ENCODE measurements at places on chromosomes 7 and 10.

DNA sequence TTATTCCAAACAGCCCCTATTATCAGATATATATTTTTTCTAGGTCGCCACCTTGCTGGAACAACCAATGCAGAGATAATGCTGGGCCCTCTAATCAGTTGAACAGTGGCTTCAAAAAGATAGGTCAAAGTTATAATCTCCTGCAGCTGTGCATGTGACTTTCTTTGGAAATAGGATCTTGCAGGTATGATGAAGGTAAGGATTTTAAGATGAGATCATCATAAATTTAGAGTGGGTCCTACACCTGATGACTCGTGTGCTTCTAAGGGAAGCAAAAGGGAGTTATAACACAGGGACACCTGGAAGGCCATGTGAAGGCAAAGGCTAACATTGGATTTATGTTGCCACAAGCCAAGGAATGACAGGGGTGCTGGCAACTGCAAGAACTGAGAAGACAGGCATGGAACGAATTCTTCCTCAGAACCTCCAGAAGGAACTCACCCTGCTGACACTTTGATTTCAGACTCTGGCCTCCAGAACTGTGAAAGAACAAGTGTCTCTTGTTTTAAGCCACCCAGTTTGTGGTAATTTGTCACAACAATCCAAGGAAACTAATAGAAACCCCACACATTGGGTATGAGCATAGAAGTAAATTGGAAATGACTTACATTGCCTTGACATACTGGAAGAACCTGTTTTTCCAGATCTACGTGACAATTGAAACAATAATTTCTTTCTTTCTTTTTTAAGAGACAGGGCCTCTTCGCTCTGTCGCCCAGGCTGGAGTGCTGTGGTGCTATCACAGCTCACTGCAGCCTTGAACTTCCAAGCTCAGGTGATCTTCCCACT, 34.4 kb downstream of the CCDC71L start:
- no peak for DNase-seq

GRCh38 chr10:7610651-7611389, 55.9 kb downstream of the ITIH5 start:
- DNase-seq, result peak; percentile 87

- no peak for DNase-seq
Measured at GRCh38 chr7:2162959-2163358, 69.8 kb downstream of the MAD1L1 start.

DNA sequence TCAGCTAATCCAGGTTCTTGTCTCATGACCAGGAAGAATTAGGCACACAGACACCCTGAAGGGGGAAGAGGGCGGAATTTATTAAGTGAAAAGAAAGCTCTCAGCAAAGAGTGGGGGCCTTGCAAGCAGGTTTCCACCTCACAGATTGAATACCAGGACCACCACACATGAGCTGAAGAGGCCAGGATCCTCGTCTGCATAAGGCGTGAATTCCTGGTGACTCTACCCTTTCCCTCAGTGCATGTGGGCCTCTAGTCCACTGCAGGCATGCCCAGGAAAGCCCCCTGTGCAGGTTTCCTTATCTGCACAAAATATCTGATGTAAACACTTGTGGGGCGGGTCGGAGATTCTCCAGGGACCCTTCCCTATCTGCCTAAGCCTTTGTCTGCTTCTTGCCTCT, 782.1 kb upstream of the LRRN3 start:
- no peak for DNase-seq

- no peak for DNase-seq
Measured at GRCh38 chr7:90081621-90082020, 72.6 kb upstream of the STEAP1 start.

GRCh38 chr10:49664006-49664841, 15.2 kb upstream of the C10orf53 start:
- DNase-seq, result no peak

- no peak for DNase-seq
Measured at GRCh38 chr10:120825878-120826769, 25.0 kb upstream of the WDR11 start.

GRCh38 chr10:9331583-9332008, 1277.1 kb downstream of the GATA3 start:
- DNase-seq, result no peak

DNA sequence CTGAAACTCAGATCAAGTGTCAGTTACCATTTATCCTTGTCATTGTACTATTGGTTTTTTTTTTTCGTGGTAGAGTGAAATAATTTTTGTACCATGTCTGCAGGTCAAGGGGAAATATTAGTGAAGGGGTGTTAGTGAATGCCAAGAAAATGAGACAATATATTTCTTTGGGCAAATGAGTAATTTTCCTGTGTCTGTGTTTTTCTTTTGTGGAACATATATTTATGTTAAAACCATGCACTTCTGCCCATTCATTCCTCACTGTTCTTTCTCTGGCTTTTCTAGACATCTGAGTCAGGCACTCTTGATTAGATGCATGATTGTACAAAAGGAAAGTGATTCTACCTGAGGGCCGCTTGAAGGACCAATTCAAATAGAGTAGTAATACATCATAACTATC, 161.6 kb downstream of the BICC1 start:
- no peak for DNase-seq

DNA sequence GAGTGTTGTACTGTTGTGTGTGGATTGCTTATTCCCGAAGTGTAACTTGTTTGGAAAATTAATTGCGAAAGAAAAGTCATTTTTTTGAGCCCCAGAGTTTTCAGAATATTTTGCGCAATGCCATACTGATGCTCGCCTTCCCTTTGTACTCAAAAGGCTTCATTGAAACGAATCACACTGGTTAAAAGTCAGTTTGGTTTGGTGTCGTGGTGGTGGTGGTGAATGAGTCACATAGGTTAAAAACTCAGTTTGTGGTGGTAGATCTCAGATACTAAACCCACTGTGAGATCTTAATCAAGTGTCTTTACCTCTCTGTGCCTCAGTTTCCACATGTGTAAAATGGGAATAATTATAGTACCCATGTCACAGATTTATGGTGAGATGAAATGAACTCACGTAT, 61.1 kb upstream of the IL6 start:
- DNase-seq, result no peak

DNA sequence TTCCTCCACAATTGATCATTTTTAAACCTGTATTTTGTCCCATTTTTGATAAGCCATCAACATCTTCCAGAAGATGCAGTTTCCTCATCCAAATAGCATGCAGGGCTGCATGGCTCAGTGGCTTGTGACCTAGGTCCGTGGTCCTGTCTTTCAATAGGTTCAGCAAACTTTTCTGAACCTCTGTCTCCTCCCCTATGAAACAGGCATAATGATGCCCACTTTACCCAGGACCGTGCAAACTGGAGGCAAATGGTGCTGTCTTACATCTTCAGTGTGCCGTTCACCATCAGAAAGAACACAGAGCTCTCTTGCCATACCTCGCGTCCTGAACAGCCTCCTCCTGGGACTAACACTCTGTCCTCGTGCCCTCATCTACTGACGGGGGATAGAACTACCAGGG, 22.3 kb upstream of the FIGNL1 start:
- DNase-seq, result no peak

GRCh38 chr7:16232273-16232672, 189.1 kb downstream of the CRPPA start:
- no peak for DNase-seq

GRCh38 chr10:107418085-107418806, 253.7 kb upstream of the SORCS1 start:
- DNase-seq, result no peak

GRCh38 chr10:5447611-5448071, 35.3 kb downstream of the NET1 start:
- no peak for DNase-seq

DNA sequence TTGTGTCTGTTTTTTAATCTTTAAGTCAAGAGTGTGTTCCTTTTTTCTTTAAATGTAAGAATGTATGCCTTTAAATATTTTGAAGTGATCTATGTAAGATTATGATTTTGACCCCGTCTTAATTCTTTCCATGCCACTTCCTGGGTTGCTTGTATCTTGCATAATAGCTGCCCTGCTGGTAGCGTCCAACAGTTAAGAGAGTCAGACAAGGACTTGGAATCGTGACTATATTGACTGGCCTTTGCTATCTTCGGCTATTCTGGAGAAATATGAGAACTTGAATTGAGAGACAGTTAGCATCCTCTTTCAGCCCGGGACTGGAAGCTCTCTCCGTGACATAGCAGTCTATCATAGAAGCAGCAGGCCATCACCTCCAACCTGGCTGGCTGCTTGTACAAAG, 13.0 kb downstream of the NRP1 start:
- no peak for DNase-seq

DNA sequence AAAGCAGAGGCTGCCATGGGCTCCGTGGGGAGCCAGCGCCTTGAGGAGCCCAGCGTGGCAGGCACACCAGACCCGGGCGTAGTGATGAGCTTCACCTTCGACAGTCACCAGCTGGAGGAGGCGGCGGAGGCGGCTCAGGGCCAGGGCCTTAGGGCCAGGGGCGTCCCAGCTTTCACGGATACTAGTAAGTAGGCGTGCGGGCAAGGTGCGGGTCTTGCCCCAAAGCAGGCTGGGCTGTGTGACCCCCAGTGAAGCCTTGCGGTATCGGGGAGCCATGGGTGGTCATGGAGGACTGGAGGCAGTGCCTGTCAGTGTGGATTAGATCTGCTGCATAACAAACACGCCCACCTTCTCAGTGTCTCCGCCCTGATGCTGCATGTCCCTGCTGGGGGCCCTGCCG, 5.1 kb downstream of the SLC29A4 start:
- DNase-seq, result no peak

Data from left hindlimb (tissue), 1 donor.